ENCODE measurements at places on chromosomes 5 and 9.

GRCh38 chr9:34034698-34035065 lies 14.0 kb downstream of the UBAP2 start:
- no peak for DNase-seq

- DNase-seq: no peak
Observed at GRCh38 chr5:170355601-170356098, 33.5 kb downstream of the KCNMB1 start.

DNA sequence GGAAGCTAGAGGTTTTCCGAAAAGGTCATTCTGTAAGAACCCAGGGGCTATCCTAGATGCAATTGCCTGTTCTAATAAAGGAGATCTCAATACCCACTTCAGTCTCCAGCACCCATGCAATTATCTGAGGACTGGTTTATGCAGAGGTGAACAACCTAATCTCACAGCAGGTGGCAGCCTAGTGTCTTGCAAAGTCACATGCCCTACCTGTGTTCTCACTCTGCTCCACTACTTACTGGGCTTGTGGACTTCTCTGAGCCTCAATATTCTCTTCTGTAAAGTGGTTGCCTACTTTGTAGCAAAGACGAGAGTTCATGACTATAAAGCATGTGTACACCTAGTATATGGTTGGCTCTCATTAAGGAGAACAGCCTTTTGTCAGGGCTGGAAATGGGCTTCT lies 21.0 kb upstream of the ALDH1B1 start:
- DNase-seq: peak; percentile 14

- no peak for DNase-seq
Observed at GRCh38 chr5:167623354-167623753, 668.1 kb upstream of the WWC1 start.

Data from KBM-7 (cell line).